ENCODE measurements at places on chromosomes 3 and 15. TPM values are rescaled to one million over a fixed set of nuclear protein-coding genes. Genes with fewer than 3 reads are reported as not detected.

GRCh38 chr3:68997887-68998286 is 15.6 kb downstream of the EOGT start:
- DNase-seq: no peak

- no peak for DNase-seq
Observed at GRCh38 chr3:135311699-135312098, 516.6 kb downstream of the EPHB1 start.

DNA sequence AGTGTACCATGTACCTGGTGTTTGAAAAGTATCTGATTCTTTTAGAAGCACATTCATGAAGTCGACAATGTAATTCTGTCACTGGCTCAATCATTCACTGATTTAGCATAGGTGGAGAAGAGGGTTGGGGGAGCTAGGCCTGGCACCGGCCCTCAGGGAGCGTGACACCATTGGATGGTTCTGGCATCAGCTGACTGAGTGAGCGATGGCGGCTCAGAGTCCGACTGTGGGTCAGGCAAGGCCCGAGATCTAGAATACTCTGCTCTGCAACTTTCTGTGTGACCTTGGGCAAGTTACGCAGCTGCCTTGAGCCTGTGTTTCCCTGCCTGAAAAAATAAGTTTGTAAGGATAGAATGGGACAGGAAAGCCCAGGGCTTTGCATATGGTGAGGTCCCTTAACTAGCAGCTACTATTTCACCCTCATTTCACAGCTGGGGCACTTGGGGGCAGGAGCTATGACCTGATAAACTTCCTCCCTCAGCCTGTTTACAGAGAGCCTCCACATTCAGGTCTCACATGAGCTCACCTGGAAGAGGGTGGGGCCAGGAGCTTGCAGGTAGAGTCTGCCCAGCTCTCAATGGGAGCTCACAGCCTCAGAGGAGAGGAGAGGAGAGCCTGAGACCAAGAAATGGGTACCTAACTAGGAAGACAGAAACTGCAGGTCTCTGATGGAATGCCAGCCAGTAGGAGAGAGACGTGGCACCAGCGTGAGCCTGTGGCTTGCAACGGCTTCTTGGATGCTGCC is 153.7 kb upstream of the TLE3 start:
- DNase-seq: no peak

DNA sequence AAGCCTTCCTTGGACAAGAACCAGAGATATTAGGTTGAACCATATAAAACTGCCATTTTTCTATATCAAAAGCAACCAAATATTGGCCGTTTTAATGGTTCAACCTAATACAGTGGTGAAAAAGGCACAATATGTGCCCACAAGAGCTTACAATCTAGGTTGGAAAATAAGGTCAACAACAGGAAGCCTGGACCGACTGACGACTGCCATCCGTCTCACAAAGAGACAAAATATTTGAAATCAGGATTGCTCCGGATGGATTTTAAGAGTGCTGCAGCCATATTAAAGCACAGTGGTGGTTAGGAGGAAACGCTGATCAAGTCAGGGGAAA is 1.4 kb downstream of the AHSG start:
- DNase-seq: no peak

ARPP21 gene
- 41.0 TPM for total RNA-seq
